ENCODE measurements at places on chromosomes 12 and 14.

DNA sequence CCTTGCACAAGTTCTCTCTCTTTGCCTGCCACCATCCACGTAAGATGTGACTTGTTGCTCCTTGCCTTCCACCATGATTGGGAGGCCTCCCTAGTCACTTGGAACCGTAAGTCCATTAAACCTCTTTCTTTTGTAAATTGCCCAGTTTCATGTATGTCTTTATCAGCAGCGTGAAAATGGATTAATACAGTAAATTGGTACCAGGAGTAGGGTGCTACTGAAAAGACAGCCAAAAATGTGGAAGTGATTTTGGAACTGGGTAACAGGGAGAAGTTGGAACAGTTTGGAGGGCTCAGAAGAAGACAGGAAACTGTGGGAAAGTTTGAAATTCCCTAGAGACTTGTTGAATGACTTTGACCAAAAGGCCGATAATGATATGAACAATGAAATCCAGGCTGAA, 27.9 kb downstream of the STYK1 start:
- no peak for DNase-seq

DNA sequence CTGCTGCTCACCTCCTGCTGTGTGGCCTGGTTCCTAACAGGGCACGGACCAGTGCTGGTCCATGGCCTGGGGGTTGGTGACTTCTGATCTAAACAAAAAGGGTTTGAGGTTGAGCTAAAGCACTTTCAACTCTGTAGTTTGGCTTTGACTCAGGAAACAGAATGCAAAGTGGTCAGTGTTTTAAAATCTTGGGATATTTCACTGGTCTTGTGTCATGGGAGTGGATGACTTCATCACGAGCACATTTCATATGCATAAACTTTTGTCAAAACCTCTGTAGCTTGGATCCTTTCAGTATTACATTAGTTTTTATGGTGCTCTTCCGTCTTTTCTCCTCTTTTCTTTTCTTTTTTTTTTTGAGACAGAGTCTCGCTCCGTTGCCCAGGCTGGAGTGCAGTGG, 25.6 kb downstream of the FAM161B start:
- DNase-seq, result no peak

DNA sequence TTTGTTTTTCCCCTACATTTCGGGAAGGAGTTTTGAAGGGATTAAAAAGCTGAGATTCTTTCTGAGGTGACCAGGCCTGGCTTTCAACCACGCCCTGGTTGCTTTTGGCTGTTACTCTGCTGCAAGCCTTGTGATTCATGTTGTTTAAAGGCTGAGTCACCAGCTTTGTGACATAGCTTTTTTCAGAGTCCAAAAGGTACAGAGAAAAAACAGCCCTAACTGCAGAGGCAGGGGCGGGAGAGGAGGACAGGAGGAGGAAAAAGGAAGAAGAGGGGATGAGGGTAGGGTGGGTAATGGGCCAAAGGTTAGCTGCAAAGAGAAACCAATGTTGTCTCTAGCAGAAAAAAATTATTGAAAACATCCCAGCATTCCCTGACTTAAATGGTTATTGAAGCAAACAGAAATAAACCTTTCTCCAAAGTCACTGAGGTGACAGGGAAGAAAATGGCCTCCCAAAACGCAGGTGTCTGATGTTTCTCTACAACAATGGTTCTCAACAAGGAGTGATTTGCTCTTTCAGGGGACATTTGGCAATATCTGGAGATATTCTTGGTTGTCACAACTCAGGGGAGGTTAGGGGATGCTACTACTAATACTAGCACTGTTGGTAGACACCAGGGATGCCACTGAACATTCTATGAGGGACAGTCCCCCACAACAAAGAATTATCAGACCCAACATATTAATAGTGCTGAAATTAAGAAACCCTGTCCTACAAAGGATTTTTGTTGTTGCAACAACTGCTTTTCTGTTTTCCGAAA, 2.1 kb upstream of the UBC start:
- no peak for DNase-seq

DNA sequence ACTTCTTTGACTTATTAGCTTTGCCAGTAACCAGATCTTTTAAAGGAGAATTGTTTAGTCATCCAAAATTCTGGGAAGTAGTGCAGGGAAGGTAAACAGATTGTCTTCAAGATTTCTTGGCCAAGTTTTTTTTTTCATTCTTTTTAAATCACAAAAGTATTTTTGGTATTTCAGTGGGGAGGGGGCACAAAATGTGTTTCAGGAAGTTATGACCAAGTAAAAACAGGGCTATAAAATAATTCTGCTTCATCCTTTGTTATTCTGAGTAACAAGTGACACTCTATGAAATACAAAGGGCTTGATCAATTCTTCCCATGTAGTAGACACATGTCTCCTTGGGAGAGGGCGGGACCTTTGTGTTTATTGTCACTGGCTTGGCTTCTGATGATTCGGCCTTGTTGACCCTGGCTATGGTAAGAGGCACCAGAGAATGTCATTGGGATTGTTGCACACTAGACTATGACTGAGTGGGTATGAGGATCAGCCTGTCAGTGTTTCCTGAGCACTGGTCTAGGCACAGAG, 55.4 kb downstream of the SUSD6 start:
- DNase-seq, result no peak

DNA sequence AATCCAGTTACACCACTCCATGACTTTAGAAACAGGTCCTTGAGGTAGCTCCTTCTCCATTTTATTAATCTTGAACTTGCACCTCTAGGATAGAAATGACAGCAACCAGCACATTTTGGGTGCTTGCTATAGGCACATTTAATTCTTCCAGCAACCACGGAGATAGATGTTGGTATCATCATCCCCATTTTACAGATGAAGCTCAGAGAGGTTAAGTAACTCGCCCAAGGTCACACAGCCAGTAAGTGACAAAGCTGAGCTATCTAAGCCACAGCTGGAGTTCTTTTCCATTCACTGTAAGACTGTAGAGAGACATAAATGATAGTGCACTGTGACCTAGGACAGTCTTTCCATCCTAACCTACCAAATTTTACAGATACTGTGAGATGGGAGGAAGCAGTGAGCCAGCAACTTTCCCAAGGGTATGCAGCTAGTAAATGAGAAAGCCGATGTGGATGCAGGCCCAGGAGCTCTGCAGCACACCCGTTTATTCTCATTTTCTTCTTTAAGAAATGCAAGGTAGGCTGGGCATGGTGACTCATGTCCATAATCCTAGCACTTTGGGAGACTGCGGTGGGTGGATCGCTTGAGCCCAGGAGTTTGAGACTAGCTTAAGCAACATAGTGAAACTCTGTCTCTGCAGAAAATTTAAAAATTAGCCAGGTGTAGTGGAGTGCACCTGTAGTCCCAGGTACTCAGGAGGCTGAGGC, 103.2 kb downstream of the TBX5 start:
- DNase-seq, result no peak

DNA sequence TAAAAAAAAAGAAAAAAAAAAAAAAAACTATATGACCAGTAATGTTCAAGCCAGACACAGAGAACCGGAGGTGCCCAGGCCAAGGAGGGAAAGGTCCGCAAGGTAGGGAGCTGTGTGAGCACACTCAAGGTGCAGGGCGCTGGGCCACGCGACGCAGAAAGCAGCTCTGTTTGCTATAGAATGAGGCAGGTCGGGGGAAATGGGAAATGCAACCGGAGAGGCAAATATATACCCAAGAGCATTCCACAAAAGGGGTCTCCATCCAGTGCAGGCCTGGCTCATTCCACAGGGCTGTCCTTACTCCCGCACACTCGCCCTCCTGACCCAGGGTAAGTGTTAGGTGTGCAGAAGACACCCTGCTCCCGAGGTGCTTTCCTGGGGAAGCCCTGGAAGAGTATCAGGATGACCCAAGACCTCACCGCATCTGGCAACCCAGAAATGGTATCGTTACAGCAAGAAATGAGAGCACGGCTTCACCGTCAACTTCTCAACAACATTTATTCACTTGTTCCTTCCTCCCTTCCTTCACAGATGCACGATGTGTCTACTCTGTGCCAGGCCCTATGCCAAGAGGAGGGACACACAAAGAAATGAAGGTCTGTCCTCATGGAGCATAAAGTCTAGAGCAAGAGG, 86.4 kb downstream of the BCL11B start:
- DNase-seq, result peak; percentile 34

GRCh38 chr12:75390156-75390898, 562 bp upstream of the GLIPR1L2 start:
- no peak for DNase-seq

DNA sequence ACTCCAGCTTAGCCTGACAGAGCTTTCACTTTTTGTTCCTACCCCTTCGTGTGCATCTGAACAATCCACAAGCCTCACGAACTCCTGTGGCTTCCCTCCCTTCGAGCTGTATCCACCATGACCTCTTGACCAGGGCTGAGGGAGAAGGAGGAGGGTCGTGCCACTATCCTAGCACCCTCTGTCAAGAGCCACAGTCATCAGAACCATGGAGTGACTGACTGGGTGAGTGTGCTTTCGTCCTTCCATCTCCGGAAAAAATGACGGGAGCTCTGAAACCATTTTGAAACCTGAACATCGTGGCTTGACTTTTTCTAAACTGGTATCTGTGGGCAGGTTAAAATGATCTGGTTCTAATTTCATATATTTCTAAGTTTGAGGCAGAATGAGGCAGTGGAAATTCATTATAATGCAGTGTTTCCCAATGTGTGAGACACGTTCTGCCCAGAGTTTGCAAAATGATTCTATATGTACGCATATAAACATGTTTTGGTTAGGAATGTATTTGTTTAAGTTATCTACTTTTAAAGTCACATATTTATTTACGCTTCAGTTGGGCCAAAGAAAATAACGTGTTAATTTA, 27.0 kb downstream of the IL26 start:
- DNase-seq, result no peak

- DNase-seq, result no peak
Observed at GRCh38 chr12:39874785-39875184, 231.1 kb downstream of the SLC2A13 start.

GRCh38 chr14:91893669-91894068, 26.3 kb upstream of the TC2N start:
- no peak for DNase-seq

GRCh38 chr14:103057372-103058163, at the start of gene CDC42BPB:
Gene CDC42BPB (minus strand): TSS chr14:103057549. CDS start chr14:103057173, 376 bp downstream.
- peak; percentile 32 for DNase-seq

DNA sequence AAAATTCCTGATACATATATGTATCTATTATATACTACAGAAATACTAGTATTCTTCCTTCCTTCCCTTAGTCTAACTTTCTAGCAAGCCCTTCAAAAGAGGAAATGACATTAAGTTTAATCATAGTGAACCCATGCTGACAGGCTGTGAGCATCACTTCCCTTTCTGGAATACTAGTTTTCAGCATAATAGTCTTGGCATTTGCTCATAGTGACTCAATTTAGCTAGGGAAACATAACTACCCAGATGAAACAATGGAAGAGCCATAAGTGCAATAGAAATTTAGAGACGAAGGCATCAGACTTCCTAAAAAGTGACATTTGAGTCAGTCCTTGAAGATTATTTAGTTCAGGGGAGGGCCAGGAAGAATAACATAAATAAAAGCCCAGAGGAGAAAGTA, 184.5 kb upstream of the CRY1 start:
- no peak for DNase-seq

DNA sequence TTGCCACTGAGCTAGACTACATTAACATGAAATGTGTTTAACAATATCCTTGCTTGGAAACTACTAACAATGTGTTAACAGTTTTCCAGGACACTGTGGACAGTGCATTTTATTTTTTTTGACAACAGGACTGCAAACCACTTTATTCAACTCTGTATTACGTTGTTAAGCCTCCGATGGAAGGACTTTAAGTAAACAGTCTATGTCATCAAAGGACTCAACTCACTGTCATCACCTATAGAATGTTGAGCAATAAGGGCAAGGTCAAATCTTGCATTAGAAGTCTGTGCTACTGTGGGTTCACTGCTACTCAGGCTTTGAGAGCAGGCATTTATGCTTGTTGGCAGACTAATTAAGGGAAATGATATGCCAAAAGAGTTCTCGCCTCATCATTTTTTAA, 483.7 kb downstream of the FLRT2 start:
- no peak for DNase-seq

DNA sequence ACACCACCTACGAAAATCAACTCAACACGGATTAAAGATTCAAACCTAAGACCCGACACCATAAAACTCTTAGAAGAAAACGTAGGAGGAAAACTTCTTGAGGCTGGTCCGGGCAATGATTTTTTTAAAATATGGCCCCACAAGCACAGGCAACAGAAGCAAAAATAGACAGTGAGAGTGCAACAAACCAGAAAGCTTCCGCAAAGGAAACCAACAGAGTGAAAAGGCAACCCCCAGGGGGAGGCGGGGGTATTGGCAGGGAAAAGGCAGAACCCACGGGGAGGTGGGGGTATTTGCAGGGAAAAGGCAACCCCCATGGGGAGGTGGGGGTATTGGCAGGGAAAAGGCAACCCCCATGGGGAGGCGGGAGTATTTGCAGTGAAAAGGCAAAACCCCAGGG, 20.5 kb upstream of the FBRSL1 start:
- no peak for DNase-seq

DNA sequence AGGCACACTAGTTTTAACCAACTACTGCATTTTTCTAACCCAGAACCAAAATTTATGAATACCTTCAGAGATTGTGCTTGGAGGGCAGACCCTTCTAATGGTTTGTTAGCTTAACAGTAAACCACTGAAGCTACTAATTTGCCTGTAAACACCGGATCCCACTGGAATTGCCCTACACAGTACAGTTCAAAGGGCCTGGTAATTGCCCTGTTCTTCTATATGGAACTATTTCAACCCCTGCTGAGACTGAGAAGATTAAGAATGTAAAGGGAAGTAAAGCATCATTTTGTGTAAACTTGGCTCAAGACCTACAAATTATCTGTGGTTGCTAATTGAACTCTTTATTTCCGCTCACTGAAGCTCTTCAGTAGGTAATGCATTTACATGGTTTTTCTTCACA, 468.1 kb downstream of the NPAS3 start:
- DNase-seq, result no peak

DNA sequence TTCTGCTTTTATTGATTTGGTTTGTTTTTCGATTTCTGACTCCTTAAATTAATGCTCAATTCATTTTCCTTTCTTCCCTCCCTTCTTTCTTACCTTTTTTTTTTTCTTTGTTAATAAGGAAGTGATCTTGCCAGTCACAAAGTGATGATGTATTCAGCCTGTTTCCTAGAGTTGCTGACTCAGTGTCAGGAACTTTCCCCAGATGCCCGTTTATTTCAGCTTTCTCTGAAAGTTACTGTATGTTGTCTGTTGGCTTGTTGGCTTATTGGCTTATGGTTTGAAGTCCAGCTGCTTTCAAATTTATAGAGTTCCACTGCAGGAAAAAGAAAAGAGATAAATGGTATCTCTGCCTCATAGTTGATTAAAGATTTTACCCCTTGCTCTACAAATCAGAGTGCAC, 12.4 kb upstream of the SLC6A15 start:
- DNase-seq, result no peak

DNA sequence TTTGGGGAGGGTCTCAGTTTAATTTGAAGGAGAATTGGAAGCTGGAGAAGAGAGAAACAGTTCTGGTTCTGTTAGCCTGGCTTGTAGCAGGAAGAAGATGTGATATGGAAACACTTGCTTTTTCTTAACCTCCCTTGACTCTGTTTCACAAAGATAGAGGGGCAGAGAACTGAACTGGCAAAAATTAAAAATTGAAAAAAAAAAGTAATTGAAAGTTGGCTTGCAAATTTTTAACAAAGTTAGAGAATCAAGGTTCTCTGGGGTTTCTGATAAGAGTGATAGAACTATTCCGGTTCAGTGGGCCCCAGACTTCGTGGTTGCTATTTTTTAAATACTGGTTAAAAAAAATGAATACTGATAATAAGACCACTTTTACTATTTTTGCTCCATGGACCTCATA, 2.8 kb downstream of the CRADD start:
- no peak for DNase-seq
